ENCODE measurements at places on chromosomes 12 and 14.

- DNase-seq: no peak
These were observed 37.3 kb downstream of the PTGER2 start for GRCh38 chr14:52351233-52352060.

- DNase-seq: no peak
These were observed 24.8 kb upstream of the PKP2 start for GRCh38 chr12:32921397-32921796.

DNA sequence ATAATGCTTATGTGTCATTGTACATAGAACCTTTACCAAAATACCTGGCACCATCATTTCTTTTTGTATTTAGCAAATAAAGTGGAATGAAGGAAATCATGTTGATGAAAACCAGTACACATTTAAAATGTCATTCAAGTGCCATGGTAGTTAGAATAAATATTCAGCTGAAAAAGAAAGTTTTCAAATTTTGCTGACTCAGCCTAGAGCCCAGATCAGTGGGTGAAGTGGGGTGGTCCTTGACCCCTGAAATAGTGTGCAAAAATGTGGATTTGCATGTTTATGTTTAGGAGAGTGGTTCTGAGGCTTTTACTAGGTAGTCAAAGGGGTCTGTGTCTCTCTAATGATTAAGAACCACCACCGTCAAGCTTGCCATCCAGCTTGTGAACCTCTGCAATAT lies 418.7 kb downstream of the ETNK1 start:
- no peak for DNase-seq

- no peak for DNase-seq
These were observed 52.6 kb downstream of the SLCO1B3 start for GRCh38 chr12:20863056-20863455.

GRCh38 chr14:100683578-100683977 lies 43.1 kb upstream of the DLK1 start:
- DNase-seq: no peak

- DNase-seq: no peak
These were observed 67.5 kb downstream of the NCOR2 start for GRCh38 chr12:124499898-124500244.

GRCh38 chr14:34629344-34629656 lies 648 bp downstream of the SNX6 start:
- DNase-seq: no peak

DNA sequence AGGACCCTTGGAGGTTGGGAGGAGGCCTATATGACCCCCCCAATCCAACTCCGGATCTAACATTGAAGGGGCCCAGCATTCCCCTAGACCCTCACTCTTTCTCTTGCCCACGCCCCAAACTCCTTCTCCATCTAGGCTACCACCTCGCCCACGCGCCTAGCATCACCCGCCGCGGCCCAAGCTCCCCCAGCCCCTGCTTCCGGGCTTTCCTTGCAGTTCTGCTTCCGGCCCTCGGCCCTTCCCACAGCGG lies 445 bp downstream of the CERS5 start:
- DNase-seq: no peak

GRCh38 chr12:103278329-103278728 lies 217.4 kb downstream of the C12orf42 start:
- DNase-seq: no peak

DNA sequence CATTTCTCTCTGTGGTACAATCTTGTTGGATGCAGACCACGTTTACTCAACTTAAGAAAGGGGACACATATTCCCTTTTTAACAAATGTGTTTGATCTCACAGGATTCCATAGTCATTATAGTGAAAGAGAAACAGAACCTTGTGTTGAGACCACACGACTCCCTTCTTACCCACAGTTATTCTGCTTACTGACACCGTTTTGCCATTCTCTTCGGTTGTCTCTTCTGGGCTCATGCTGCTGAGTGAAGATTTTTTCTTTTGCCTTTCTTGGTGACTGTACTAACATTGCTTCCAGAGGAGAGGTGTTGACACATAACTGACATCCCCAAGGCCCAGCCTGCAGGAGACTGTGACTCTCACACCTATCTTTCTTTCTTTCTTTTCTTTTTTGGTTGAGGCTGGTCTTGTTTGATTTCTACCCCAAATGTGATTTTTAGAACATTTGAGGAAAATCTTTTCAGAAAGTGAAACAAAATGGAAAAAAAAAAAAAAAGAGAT lies 61.2 kb upstream of the OTOGL start:
- no peak for DNase-seq

GRCh38 chr12:84604551-84604950 lies 308.0 kb downstream of the SLC6A15 start:
- peak; percentile 4 for DNase-seq

DNA sequence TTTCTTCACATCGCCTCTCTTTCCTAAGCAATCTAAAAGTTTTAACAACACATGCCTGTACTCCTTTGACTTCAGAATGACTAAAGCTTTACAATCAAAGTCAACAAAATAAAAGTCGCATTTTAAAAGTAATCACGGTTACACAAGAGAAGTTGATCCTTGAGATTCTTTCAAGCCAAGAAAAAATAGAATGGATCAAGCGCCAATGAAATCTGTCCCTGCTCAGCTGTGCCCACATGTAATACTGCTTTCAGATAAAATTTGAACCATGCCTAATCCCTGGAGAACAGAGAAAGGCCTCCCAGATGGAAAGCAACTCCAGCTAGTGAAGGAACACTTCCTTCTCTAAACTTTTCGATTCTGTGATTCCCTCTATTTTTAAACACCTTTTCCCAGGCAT lies 113.1 kb downstream of the FBXL14 start:
- no peak for DNase-seq

DNA sequence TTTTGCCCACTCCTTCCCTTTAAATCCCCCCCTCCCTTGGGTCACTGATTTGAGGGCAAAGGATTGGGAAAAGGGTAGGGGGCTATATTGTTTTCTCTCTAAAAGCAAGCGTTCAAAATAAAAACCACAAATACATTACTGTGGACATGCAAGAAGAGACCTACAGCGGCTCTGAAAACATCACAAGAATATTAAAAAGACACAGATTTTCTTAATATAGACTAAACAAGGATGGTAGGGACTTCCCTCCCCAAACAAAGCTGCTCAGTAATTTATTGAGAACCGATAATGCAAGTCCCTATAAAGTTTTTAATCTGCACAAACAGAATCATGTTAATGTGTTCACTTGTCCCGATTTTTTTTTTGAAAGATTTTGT lies 12.9 kb downstream of the TBX3 start:
- DNase-seq: no peak

GRCh38 chr14:74599946-74600345 lies 12.1 kb downstream of the LTBP2 start:
- no peak for DNase-seq

DNA sequence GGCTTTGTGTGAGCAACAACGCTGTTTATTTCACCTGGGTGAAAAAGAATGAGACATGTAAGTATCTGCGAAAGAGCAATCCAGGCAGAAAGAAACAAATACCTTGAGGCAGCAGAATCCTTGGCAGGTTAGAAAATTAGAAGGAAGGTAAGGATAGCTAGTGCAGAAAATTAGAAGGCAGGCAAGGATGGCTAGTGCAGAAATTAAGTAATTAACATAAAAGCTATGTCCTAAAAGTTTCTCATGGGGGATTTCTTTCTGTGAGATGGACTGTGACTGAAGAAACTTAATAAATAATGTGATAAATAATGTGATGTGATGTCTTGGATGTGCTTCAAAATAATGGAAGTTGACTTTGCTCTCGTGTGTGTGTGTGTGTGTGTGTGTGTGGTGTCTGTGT lies 9.9 kb upstream of the TRIP11 start:
- no peak for DNase-seq

DNA sequence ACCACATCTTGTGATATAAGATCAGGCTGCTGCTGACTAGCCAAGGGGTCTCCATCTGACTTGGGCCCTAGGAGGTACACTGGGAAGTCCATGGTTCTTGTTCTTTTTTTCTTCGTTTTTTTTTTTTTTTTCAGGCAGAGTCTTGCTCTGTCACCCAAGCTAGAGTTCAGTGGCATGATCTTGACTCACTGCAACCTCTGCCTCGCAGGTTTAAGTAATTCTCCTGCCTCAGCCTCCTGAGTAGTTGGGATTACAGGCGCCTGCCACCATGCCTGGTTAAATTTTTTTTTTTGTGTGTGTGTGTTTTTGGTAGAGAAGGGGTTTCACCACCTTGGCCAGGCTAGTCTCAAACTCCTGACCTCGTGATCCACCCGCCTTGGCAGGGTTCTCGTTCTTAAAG lies 178.2 kb downstream of the RMST start:
- no peak for DNase-seq

DNA sequence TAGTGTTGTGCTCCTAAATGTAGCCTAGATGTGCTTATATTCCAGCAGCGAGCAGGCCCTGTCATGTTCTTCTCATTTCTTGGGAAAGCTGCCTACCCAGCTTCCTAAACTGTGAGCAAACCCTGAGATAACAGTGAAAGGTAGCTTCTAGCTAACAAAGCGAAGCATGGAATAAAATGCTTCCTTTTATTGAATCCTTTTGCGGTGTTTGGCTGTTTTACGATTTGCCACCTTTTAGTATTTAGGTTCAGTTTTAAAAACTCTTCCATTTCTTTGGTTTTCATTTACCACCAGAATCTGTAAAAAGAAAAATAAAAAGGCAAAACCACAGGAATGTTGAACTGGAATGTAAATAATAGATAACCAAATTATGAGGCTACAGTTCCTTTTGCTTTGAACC lies 5.0 kb upstream of the PKP2 start:
- DNase-seq: no peak

GRCh38 chr14:29814156-29815015 lies 113.3 kb downstream of the PRKD1 start:
- no peak for DNase-seq

DNA sequence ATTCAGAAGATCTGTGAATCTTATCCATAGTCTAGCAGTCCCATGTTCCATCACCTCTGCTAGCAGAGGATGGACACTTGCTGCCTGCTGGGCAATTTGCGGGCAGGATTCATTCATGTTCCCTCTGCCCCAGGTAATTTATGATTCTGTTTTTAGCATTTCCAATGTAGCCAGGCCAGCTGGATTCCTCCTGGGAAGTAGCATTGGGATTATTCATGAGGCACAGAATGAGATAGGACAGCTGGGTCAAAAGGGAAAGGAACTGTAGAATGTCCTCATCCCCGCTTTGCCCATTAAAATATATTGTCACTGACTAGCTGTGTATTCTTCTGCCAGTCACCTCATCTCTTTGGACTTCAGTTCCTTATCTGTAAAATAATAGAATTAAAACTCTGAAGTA lies 68.7 kb downstream of the SLC35F4 start:
- DNase-seq: no peak

GRCh38 chr12:18439541-18439940 lies 178.2 kb downstream of the PIK3C2G start:
- DNase-seq: no peak

DNA sequence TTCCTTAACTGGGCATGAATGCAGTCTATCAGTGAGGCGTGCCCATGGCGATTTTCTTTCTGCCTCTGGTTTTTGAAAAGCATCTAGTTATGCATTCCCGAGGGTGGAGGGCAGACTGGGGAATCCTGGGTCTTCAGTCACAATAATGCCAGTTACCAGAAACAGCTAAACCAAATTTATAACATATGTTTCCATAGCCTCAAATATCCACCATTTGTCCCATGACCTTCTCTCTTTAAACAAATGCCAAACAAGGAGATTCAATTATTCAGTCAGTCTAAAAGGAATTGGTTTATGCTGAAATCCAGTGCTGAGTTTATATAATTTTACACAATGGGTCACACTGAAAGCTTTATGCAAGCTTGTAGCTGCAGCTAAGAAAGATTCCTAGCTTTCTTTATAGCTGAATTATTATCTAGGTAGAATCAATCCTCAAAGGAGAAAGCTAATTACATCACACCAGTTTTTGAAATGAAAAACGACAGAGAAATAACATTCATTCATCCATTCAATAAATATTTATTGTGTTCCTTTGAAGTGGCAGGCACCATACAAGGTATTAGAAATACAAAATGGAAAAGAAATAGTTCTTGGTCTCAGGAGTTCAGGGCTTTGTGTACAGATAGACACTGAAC lies 131.3 kb upstream of the RAP1B start:
- peak; percentile 87 for DNase-seq

- no peak for DNase-seq
These were observed 28.0 kb downstream of the PTPRB start for GRCh38 chr12:70609203-70609602.

- DNase-seq: no peak
These were observed 106.9 kb downstream of the SCARB1 start for GRCh38 chr12:124756760-124757159.

GRCh38 chr14:65366802-65367565 lies 45.5 kb upstream of the FUT8 start:
- no peak for DNase-seq

DNA sequence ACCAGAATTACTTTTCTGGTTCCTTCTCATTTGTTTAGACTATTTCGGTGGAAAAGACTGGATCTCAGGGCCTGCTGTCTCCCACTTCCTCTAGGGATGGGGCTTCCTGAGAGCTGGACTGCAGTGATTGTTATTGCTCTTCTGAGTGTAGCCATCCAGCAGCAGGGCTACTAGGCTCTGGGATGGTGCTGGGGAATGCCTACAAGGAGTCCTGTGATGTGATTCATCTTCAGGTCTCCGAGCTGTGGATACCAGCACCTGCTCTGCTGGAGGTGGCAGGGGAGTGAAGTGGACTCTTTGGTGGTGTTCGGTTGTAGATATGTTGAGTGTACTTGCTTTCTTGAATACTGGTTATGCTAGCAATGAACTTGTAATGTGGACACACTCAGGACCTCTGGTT lies 42.7 kb downstream of the AEBP2 start:
- DNase-seq: no peak

DNA sequence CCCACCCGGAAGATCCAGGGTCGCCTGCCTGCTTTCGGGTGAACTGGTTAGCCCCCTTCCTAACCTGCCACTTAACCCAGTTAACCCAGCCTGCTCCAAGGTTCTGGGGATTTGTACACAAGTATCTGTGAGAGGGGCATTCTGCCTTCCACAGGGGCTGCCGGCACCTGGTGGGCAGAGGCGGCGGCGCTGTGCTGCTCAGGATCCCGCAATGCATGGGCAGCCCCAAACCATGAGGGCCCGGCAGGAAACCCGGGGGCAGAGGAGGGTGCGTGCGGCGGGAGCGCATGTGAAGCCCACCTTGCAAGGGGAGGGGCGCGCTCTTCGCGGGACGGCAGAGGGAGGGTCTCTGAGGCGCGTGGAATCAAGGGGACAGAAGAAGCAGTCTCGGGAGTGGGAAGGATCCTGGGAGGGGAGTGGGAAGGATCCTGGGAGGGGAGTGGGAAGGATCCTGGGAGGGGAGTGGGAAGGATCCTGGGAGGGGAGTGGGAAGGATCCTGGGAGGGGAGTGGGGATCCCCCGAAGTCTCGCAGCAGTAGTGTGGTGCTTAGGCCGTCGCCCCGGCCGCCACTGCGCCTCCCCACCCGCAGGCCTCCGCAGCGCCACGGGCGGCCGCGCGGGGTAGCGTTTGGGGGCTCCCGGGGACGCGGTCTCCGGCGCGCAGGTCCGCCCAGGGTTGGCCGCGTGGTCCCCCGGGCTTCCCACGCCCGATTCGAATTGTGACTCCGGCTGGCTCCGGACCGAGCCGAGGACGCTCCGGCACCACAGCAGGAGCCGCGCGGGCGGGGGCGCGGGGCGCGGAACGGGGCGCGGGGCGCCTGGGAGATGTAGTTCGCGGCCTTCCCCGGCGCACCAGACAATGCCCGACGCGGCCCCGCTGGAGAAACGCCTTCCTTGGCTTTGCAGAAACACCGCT lies 4.9 kb upstream of the MTA1 start:
- DNase-seq: no peak

- DNase-seq: no peak
These were observed 120.2 kb downstream of the SAMD4A start for GRCh38 chr14:54686871-54687749.
